ENCODE measurements at places on chromosomes 5 and 9.

DNA sequence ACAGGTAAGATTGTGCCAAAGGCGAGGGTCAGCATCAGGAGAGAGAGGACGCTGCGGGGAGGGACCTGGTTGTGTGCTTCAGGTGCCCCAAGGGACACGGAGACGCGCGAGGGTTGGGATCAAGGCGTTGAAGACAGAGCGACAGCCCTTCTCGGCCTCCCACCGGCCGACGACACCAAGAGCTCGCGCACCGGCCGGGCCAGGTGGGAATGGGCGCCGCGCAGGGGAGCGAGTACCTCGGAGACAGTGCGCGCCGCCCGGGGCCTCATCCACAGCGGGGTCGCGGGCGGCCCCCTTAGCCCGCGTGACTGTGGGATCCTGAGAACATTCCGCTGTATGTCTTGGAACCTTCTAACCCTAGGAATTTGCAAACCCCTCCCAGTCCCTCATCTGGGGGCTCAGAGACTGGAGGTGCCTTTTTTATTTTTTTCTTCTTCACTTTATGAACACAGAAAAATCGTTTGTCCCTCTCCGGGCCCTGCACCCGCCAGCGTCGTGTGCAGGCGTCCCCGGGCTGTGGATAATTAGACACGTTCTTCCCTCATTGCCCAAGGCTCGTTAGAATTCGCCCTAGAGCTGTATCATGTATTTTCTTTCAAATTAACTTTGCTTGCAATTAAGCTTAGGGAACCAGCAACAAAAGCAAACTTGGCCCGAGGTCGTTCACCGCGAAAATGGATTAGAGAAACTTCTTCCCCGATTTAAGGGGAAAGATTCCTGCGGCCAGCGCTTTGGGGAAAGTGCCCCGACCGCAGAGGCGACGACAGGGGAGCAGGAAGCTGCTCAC, 4.8 kb downstream of the FOXE1 start:
- DNase-seq, result no peak

- DNase-seq, result no peak
Measured at GRCh38 chr5:106860398-106861044, 810.2 kb downstream of the EFNA5 start.

GRCh38 chr5:177366528-177367322, 9.0 kb downstream of the RGS14 start:
- DNase-seq, result no peak

DNA sequence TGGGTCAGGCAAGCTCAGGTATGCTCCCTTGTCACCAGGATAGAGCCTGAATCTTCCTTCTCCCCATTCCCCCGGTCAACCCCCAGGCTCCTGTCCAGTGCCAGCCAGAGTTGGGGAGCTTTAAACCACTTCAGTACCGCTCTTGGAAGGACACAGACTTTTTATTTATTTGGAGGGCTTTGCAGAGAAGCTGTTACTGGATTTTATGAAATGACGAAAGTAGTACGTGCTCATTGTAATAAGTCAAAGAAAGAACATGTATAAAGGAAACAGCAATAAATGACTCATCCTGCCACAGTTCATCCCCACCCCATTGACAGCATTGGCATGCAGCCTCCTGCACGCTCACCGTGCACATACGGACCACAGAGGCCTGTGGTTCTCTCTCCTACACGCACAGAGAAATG, 230.3 kb downstream of the AUH start:
- DNase-seq, result peak; percentile 48

DNA sequence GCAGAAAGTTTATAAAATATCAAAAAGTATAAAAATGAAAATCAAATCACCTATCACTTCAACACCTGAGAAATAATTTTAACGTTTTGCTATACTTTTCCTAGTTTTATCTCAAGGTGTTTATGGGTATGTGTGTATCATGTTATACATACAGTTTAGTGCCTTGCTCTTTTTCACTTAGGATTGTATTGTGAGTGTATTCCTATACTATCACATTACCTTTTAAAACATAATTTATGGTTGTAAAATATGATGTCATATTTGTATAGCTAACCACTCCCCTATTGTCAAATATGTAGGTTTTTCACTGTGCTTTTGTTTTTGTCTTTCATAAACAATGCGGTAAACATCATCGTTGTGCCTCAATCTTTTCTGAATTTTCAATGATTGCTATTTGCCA, 479.9 kb downstream of the SPOCK1 start:
- DNase-seq, result no peak

GRCh38 chr5:158464383-158464782, 605.4 kb upstream of the CLINT1 start:
- no peak for DNase-seq

- no peak for DNase-seq
Measured at GRCh38 chr9:13395156-13395555, 115.7 kb upstream of the MPDZ start.

DNA sequence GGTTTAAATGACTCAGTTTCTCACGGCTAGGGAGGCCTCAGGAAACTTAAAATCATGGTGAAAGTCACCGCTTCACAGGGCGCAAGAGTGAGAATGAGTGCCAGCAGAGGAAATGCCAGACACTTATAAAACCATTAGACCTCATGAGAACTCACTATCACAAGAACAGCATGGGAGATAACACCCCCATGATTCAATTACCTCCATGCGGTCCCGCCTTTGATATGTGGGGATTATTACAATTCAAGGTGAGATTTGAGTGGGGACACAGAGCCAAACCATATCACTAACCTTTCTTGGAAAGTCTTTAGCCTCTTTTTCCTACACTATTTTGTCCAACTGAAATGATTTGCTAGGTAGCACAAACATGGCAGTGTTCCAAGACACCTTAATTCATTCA, 533.9 kb upstream of the NUDT12 start:
- DNase-seq, result no peak

DNA sequence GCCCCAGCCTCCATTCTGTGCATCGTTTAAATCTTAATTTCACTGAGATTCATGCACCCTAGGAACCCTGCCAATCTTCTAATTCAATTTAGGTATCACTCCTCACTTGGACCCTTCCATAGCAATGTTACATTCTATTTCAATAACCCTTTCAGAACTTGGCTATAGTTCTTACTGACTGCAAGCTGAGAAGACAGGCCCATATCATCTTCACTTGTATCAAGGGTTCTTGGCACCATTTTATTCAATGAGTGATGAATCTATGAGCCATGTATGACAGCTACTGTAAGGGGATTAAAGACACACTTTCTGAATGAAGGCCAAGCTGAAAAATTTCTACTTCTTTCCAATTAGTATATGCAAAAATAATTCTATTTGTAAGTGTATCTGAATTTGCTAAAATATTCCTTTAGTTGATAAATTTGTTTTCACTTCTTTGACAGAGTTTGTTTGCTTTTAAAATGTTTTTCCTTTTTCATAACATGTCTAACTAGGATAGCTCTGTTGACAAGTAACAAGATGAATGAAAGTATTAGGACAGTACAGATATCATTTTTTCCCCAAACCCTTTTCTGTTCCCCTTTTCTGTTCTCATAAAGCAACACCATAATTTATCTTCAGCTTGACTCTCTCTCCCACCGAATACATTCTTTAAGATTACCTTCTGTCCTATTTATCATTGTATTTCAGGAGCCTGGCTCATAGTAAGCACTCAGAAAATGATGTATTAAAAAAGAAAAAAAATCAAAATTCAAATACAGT, 9.6 kb downstream of the ITGA2 start:
- no peak for DNase-seq

DNA sequence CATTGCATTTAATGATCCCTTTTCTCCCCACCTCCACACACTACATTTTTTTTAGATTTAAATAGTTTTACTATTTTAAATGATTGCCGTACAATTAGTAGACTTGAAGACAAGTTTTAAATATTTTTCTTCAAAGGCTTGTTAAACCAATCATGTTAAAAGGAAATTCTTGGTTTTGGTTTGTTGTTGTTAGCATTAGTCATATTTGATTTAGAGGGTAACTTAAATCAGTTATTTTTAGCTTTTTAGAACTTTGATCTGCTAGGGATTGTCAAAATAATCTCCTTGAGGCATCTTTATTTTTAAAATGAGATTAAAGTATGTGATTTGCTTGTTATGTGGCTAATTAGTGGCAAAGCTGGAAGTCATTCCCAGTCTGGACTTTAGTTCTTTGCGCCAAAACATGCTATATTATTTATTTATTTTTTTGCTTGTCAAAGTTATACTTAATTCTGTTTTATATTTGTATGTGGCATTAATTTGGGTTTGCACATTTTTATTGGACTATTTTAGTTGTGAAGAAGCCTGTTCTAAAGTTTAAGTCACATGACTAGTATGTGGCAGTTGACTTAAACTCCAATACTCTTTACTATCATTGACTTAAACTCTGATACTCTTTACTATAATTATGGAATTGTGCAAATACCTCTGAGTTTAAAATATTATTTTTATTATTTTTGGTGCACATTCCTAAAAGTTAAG, 14.7 kb downstream of the ITGA1 start:
- DNase-seq, result no peak

GRCh38 chr5:175692996-175693710, 35.3 kb downstream of the HRH2 start:
- no peak for DNase-seq

- no peak for DNase-seq
Measured at GRCh38 chr5:167732499-167732898, 558.9 kb upstream of the WWC1 start.

- no peak for DNase-seq
Measured at GRCh38 chr5:123382252-123382651, 41.0 kb downstream of the CEP120 start.

DNA sequence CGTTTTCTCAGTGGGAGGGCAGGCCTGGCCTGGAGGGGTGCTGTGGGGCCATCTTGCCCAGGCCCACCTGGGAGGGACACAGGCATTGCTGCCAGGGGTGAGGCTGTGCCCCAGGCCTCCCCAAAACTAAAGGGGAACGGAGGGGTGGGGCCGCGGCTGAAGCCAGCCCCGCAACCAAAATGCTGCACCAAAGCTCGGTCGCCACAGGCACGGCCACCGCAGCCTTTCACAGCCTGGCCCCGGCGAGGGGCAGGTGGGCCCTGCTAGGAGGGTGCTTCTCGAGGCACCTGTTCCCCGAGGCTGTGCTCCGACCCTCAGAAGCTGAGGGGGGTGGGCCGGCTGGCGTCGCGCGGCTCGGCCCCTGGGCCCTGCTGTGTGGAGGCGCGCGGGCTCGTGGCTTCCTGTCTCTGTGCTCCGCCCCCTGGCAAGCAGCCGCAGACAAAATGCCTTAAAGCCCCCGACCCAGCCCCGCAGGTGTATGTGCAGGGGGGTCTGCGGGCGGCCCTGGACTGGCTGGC, 57.6 kb downstream of the JAK2 start:
- no peak for DNase-seq

GRCh38 chr5:10491673-10492026, 50.0 kb downstream of the ROPN1L start:
- no peak for DNase-seq

GRCh38 chr5:177312649-177313181, 1.0 kb upstream of the MXD3 start:
- no peak for DNase-seq

- DNase-seq, result no peak
Measured at GRCh38 chr5:96297290-96297689, 135.8 kb downstream of the PCSK1 start.

- no peak for DNase-seq
Measured at GRCh38 chr9:31140316-31140715, 1244.1 kb upstream of the ACO1 start.

DNA sequence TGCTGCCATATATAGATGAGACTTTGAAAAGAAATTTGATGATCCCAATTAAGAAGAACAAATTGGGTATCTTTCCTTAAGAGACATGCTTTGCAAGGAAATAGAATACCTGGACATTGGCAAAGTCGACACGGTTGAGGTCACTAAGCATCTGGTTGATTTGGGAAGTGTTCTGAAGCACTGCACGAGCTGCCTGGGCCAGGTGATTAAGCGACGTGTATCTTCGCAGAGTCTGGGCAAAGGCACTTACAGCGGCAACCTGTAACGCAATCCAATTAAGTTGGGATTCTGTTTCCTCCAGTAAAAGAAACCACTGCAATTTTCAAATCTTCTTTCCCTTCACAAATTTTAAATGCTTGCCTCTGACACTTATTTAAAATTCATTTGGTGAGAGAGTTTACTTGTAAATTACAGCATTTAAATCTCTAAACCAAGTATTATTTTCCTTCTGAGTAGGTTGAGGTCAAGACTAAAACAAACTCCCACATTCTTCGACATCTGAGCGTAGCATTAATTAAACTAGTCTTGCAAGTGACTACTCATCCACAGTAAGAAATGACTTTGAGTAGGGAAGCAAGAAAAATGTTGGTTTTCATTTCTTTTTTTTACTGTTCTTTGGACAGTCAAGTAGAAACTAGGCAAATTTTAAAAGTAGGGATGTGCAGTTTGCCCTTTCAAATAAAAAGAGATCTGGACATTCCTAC, 262.8 kb downstream of the RFX3 start:
- no peak for DNase-seq

- DNase-seq, result no peak
Measured at GRCh38 chr5:107251151-107251550, 419.6 kb downstream of the EFNA5 start.

DNA sequence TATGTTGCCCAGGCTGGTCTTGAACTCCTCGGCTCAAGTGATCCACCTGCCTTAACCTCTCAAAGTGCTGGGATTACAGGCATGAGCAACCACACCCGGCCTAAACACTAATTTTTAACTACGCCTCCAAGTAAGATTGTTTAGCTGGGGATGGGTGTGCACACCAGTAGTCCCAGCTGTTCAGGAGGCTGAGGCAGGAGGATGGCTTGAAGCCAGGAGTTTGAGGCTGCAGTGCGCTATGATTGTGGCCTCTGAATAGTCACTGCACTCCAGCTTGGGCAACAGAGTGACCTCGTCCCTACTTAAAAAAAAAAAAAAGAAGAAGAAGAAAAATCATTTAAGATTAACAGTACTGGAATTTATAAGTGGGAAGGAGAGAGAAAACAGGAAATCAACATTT, 90.8 kb upstream of the NR5A1 start:
- no peak for DNase-seq

DNA sequence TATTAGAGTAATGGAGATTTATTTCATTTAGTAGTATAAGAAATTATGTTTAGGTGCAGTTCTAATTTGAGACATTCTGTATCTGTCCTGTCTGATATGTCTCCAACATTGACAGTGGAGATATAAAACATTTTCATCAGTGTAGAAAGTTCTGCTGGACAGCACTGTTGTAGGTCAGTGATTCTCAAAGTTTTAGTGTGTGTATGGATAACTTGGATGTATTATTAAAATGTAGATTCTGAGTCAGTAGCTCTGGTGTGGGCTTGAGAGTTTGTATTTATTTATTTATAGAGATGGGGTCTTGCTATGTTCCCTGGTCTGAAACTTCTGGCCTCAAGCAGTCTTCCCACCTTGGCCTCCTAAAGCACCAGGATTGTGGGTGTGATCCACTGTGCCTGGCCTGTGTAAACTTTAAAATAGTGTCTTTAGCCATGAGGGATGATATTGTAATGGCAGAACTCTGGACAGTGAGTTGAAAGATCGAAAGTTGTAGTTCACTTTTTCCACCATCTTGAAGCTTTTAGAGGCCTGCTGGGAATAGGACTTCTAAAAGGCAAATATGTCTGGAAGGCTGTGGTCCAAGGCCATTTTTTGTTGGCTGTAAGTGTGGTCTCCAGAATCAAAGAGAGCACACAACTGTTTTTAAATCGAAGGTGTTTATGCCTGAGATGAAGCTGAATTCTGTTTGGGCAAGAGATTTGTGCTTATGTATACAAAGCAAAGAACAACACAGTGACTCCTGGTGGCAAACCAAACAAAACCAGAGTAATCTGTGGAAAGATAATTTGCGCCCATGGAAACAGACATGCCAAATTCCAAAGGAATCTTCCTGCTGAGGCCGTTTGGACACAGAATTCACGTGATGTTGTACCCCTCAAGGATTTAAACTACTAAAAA, 12.4 kb downstream of the UBAP1 start:
- DNase-seq, result no peak

- no peak for DNase-seq
Measured at GRCh38 chr9:107242073-107243030, 40.7 kb upstream of the RAD23B start.
